Fibroblast of lung (primary cell): ENCODE measurements at places on chromosomes 4 and X. TPM values are rescaled to one million over a fixed set of nuclear protein-coding genes. Genes with fewer than 3 reads are reported as not detected.
A peak's percentile ranks its signal among the peaks of the same experiment; 100 is the strongest.

The MAGEB5 gene
- not detected in 2 replicates for total RNA-seq

GRCh38 chr4:174222266-174222872 is 61.1 kb downstream of the FBXO8 start:
- no peaks in the 10 kb centered on the region for H3K36me3 ChIP-seq
- peak; percentile 15 for DNase-seq
- no peak overlapping the region for H3K4me3 ChIP-seq
- no peaks in the 10 kb centered on the region for H3K4me1 ChIP-seq
- H3K27ac ChIP-seq = no peak overlapping the region
- peaks cover 9% of the 10 kb centered on the region for H3K27me3 ChIP-seq

DNA sequence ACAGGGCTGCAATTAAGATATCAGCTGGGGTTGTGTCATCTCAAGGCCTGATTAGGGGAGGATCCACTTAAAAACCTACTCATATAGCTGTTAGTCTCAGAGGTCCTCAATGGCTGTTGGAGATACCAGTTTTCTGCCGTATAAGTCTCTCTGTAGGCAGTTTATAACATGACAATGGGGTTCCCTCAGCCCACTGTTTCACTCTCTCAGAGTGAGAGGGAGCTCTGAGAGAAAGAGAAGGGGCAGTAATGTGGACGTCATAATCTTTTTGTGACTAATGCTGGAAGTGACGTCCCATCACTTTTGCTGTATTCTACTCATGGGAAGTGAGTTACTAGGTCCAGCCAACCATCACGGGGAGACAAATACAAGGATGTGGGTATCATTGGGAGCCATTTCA is 70.3 kb downstream of the STIM2 start:
- peak; percentile 12 for DNase-seq
- H3K4me3 ChIP-seq = no peak overlapping the region
- no peaks in the 10 kb centered on the region for H3K4me1 ChIP-seq
- H3K27ac ChIP-seq = no peak overlapping the region
- H3K27me3 ChIP-seq = no peaks in the 10 kb centered on the region

DNA sequence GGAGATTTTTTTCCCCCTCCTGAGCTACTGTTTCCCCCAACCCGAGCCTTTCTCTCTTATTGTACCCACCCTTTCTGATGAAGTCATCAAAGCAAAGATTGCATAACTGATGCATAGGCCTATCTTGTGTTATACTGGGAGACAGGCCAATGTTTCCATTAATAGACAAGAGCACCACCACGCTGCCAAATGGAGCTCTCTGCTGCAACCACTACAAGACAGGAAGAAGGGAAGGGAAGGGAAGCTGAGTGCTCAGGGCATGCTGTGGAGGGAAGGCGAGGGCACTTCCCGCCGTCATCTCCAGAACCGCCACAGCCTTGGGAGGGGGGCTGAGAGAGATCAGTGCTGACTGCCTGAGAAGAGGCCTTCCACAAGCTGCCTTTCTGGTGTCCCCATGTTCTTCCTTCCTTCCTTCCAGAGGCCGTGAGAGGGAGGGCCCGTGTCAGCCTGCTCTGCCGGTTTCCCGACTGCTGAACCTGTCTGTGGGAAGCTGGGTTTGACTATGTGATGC is 75.0 kb downstream of the MGST2 start:
- H3K27me3 ChIP-seq = no peaks in the 10 kb centered on the region
- H3K4me1 ChIP-seq = peaks cover 7% of the 10 kb centered on the region
- H3K4me3 ChIP-seq = no peak overlapping the region
- peak; percentile 98 for DNase-seq

DNA sequence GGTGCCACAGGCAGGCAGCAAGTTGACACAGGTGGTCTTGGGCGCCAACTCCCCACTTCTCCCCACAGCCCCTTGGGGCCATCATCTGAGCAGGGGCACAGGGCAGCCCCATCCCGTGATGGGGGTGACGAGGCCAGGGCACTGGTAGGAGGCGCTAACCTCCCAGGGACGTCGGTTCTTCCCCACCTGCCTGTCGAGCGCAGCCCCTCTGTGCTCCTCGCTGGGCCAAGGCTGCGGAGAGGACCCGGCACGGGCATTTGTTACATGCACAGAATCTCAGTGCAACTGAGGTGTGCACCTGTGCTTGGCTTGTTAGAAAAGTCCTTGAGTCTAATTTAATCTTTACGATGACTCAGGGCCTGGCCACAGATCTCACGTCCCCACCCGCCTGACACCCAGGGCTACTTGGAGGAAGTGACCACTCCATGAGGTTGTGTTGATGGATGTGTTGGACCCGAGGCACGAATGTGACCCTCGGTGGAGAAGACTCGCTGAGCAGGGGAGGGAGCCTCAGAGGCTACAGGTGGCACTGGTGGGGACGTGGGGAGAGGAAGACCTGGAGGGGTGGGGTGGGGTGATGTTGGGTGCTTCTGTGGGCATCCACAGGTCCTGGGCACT is 3.1 kb upstream of the SH3TC1 start:
- H3K36me3 ChIP-seq = no peaks in the 10 kb centered on the region
- H3K4me3 ChIP-seq = no peak overlapping the region
- DNase-seq = no peak
- H3K27ac ChIP-seq = no peak overlapping the region
